ENCODE measurements at places on chromosomes 1 and 21. TPM values are rescaled to one million over a fixed set of nuclear protein-coding genes. Genes with fewer than 3 reads are reported as not detected.

- DNase-seq, result no peak
These were observed 26.0 kb downstream of the CCDC18 start for GRCh38 chr1:93206567-93206954.

DNA sequence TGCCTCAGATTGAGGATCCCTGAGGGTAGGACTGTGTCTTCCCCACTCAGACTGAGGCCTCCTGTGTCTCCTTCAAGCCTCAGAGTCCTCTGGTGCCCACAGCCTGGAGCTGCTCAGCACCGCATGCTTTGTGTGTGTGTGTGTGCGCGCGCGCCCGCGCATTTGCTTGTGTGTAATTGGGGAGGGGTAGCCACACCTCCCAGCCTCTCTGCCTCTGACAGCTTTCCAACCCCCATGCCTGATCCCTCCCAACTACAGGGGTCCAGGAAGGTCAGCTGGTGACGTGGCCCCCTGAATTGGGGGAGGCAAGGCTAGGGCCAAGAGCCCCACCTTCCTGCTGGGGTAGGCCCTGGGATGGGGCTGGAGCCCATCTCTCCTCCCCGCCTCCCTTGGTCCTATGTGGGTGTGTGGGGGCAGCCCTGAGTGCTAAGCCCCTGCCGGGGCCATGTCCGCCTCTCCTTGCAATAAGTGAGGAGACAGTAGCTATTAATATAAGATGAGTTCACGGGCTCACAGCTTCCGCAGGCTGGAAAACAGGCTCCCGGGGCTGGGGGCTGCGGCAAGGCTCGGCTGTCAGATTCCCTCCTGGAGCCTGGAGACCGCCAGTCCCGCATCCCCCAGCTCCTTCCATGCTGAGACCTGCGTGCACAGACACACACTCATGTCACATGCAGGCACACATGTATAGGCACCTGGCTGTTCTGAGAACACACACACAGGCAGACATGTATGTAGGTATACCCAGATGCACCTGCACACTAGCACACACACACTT lies 7.0 kb downstream of the GPR3 start:
- DNase-seq, result no peak

DNA sequence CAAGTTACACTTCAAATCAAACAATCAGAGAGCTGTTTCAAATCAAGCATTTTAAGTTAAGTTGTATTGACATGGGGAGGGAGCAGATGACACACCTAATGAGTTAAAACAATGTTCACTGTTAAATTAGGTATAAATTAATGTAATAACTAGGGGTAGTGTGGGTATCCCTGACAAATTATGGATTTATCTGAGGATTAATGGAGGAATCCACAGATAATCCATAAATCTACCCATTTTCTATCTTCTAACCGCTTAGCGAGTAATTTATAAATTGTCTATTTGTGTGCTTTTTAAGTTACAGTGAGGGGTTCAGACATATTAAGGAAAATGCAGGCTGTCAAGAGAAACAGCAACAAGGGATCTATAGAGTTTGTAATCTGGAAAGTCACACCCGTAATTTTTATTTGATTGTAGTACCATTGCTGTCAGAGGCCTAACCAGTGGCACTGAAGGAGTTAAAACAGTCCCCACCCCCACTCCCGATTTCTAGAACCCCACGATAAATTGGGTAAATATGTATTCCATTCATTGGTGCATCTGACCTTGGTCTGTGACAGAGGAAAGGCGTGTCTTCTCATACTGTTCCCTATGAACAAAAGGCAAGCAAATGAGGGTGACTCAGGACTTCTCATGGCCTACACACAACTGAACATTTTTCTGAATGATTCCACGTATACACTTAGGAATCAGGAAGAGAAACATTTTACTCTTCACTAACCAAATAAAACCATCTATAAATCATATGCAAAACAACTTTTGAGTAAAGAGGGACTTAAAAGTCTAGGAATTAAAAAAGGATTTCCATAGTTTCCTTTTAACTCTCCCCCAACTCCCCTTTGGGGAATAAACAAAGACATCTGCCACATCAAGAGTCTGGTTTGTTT lies 7.4 kb downstream of the IRF2BP2 start:
- no peak for DNase-seq

- no peak for DNase-seq
These were observed 35.1 kb downstream of the LUZP1 start for GRCh38 chr1:23133587-23133986.

ARTN gene
- total RNA-seq, result 3.0 TPM

SPRR5 gene
- total RNA-seq, result not detected

NR5A2 gene
- 0.84 TPM for total RNA-seq

NR1I3 gene
- not detected for total RNA-seq
